Activated naive CD8-positive, alpha-beta T cell treated with anti-CD3 and anti-CD28 coated beads, Interleukin-2, amount 10 ng/mL, durations not matched to agents 7 days and 5 days (primary cell): ENCODE measurements at places on chromosomes 12 and 14. TPM values are rescaled to one million over a fixed set of nuclear protein-coding genes. Genes with fewer than 3 reads are reported as not detected.

DNA sequence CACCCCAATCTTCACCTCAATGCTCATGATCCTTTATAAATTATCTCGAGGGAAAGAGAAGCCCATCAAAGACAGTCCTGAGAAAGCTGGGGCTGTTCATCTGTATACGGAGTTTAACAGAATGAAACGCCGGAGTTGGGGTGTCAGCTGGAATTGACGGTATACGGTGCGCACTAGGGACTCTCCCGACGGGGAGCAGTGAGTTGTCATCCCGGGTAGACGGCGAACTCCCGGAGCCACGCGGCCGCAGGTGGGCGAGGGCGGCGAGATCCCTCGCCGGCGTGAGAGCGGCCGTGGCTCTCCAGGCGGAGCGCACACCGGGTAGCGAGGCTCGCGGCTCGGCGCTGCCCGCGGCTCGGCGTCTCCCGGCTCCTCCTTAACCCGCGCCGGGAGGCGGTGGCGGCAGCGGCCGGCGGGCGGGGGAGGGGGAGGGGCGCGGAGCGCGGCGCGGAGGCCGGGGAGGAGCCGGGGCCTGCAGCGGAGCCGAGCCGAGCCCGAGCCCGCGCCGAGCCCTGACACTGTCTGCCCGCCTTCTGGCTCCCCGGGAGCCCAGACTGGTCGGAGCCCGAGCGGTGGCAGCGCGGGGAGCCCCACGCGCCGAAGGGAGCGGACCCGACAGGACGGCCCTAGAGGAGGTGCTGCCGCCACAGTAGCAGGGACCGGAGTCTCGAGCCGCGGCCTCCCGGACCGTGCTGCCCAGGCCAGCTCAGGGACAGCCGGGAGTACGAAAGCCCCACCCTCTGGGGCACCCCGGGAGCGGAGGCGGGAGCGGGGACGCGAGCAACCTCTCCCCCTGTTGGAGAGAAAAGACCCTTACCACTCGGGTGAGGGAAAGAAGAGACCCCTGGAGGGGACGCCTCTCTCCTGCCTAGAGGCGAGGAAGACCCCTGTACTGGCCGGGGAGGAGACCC, at the start of gene FOXJ2:
FOXJ2 (plus strand) TSS at position 475 of the 911 bp plus-strand sequence. CDS start 7,117 bp downstream, outside the sequence.
- peak within 1 kb of the TSS; percentile 86 for H3K4me3 ChIP-seq
- peak within 1 kb of the TSS; percentile 83 for H3K27ac ChIP-seq
- H3K36me3 ChIP-seq = peaks cover 6% of the 10 kb centered on the region
- peaks cover 3% of the 10 kb centered on the region for H3K27me3 ChIP-seq

DNA sequence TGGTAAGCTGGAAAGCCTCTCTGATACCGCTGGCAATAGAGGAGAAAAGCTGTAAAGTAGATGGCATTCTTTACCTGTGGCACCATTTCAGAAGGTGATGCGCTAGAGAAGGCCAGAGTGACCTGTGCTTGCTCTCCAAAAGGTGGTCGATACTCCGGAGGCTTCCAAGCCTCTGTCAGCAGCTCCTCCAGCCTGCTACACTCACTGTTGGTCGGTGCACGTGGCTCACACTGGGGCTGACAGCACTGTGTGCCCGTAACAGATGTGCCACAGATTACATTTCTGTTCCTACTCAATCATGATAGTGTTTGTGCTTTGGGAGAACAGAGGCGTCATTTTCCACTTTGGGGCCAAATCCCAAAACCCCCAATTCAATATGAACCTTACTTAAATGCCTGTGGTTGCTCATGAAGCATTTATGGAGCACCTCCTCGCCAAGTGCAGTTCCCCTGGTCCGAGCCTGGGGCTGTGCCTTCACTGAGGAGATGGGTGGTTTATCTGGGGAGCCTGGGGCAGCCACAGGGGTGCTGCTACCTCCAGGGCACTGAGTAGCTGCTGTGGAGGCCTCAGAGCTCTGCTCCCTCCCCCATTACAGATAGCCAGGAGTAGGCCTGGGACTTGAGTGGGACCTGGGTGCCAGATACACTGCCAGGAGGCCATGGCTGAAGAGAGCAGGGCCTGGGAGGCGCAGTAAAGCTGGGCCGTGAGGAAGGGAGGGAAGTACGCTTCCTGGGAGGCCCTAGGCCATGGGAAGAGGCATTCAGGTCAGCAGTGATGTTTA, 26.8 kb downstream of the CCNK start:
- DNase-seq = no peak
- H3K4me1 ChIP-seq = no peaks in the 10 kb centered on the region
- no peak overlapping the region for H3K4me3 ChIP-seq
- no peak overlapping the region for H3K27ac ChIP-seq
- no peaks in the 10 kb centered on the region for H3K27me3 ChIP-seq

Gene SLC4A8
- total RNA-seq = 6.1 TPM

DNA sequence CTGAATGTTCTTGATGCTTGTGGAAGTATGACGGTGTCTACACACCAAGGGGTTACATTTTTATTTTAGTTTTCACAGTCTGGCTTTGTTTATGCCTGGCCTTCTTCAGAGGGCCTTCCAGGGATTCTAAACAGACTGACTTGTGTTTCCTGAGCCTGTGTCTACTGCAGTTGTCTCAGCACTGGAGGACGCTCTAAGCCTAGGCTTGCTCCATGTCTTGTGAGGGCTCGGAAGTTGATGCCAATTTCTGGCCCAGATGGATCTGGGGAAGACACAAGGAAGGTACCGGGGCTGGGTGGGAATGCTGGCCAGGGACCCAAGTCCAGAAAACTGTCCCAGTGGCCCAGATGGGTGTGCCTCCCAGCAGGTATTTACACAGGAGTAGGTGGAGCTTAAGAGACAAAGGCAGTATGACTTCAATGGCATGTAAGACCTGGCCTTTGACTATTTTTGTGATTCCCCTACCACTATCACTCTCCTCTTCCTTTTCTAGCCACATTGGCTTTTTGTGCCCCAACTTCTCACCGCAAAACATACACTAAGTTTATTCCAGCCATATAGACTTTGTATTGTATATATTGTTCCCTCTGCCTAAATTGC, 56.9 kb downstream of the GPR137C start:
- no peak overlapping the region for H3K4me3 ChIP-seq
- H3K36me3 ChIP-seq = peaks cover 2% of the 10 kb centered on the region
- H3K27me3 ChIP-seq = peaks cover 10% of the 10 kb centered on the region
- no peak overlapping the region for H3K27ac ChIP-seq
- DNase-seq = no peak
- H3K4me1 ChIP-seq = no peaks in the 10 kb centered on the region

Gene ZNF891
- total RNA-seq = 4.0 TPM

- H3K4me3 ChIP-seq = no peak overlapping the region
- no peaks in the 10 kb centered on the region for H3K27me3 ChIP-seq
- H3K36me3 ChIP-seq = peaks cover 3% of the 10 kb centered on the region
- no peak overlapping the region for H3K27ac ChIP-seq
Measured at GRCh38 chr12:109525279-109525585, 47.8 kb downstream of the UBE3B start.

Gene KRT74
- total RNA-seq = not detected

DNA sequence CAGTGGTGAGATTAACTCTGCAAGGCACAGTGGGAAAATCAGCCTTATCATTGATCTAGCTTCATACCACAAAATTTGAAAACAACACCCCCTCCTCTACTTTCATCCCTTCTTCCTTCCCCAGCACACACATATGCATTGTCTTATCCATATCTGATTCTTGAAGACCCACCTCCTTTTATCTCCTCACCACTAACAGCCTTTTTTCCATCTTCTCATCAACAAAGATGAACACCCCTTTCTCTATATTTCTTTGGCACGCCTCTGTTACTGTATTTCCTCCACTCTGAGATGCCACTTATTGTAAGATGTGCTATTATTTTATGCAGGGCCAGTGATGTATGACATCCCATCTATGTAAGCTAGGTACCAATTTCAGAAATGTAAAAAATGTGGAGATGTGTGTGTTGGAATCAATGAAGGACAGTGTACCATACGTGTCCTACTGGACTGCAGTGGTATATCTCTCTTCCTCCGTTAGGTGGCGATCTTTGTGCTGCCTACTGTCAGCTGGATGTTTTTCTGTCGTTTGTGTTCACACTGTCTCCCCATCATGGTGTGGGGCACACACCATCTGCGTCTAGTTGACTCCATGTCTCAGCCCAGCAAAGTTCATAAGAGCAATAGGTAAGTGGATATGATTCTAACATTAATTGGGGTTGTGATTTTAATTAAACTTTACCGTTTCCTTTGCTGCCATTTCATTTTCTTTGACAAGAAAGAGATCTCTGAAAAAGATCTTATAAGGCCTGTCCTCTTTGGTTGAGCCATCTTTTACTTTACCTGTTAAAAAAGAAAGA, 24.0 kb downstream of the CCDC38 start:
- H3K36me3 ChIP-seq = no peaks in the 10 kb centered on the region
- H3K27me3 ChIP-seq = peaks cover 18% of the 10 kb centered on the region
- no peak overlapping the region for H3K4me3 ChIP-seq
- H3K27ac ChIP-seq = no peak overlapping the region
- no peaks in the 10 kb centered on the region for H3K4me1 ChIP-seq
- no peak for DNase-seq

DNA sequence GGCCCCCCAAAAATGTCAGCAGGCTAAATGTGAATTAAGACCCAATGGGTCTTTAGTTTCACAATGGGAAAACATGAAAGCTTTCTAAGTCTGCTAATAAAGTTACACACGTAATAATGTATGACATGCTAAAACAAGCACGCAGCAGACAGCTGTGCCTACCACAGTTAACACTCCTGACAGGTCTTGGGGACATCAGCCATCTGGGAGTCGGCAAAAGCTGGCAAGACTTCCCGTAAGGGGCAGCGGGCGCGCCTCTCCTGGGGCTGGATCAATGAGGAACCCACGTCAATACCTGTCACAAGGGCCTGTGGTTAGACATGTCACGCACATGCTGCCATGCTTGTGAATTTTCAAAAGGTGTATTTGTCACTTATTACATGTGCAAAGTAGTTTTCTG, 45.0 kb downstream of the ACTN1 start:
- H3K27ac ChIP-seq = no peak overlapping the region
- H3K36me3 ChIP-seq = peaks cover 1% of the 10 kb centered on the region
- peaks cover 28% of the 10 kb centered on the region for H3K4me1 ChIP-seq
- no peak for DNase-seq
- no peaks in the 10 kb centered on the region for H3K27me3 ChIP-seq

Gene PTGER2
- 119 TPM for total RNA-seq

Gene RASSF9
- not detected for total RNA-seq

DNA sequence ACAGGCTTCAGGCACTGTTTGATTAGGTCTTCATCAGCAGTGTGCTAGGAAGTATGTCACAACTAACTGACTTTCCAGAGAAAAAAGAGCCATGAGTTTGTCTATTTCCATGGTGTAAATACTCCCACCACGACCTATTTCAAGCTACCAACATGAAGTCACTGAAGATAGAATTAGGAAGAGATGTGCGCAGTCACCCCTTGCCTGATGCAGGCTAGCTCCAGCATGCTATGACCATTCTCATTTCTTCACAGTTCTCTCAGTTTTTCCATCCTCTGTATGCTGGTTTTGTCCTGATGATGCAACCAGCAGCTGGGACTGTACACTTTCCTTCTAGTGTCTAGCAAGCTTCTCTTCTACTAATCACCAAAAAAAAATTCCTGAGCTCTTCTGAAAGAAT, 191.6 kb upstream of the NUDT4 start:
- no peak overlapping the region for H3K4me3 ChIP-seq
- peaks cover 15% of the 10 kb centered on the region for H3K36me3 ChIP-seq
- no peaks in the 10 kb centered on the region for H3K27me3 ChIP-seq
- no peak overlapping the region for H3K27ac ChIP-seq
- H3K4me1 ChIP-seq = peaks cover 20% of the 10 kb centered on the region

DNA sequence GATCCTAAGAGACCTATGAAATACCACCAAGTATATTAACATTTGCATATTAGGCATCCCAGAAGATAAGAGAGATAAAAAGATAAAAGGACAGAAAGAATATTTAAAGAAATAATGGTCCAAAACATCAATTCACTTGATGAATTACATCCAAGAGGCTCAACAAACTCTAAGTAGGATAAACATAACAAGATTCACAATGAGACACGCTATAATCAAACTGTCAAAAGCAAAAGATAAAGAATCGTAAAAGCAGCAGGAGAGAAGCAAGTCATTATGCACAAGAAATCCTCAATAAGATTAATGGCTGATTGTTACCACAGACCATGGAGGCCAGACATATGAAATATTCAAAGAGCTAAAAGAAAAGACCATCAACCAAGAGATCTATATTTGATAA, 79.6 kb downstream of the PLCZ1 start:
- H3K4me3 ChIP-seq = no peak overlapping the region
- no peak for DNase-seq
- H3K27ac ChIP-seq = no peak overlapping the region
- H3K4me1 ChIP-seq = no peaks in the 10 kb centered on the region
- no peaks in the 10 kb centered on the region for H3K36me3 ChIP-seq
- no peaks in the 10 kb centered on the region for H3K27me3 ChIP-seq

GRCh38 chr12:62259631-62259992, 592 bp upstream of the USP15 start:
- H3K27me3 ChIP-seq = no peaks in the 10 kb centered on the region
- peaks cover 36% of the 10 kb centered on the region for H3K4me1 ChIP-seq
- DNase-seq = no peak
- peaks cover 24% of the 10 kb centered on the region for H3K36me3 ChIP-seq

DNA sequence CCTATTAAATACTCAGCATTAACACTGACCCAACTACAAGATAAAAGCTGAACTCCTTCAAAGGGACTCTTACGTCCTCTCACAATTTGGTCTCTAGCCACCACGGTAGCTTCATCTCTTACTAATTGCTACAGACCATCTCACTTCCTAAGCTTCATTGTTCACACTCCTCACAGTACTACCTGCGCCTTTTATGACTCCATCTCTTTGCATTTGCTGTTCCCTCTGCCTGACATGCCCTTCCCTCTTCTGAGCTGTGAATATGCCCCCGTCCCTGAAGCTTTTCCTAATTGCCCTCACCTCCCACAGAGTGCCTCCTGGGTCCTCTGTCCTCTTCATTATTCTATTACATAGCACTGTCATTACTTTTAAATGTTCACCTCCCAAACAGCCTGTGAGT, 2.5 kb downstream of the EEA1 start:
- H3K4me1 ChIP-seq = peaks cover 36% of the 10 kb centered on the region
- peaks cover 12% of the 10 kb centered on the region for H3K36me3 ChIP-seq
- DNase-seq = no peak
- peak overlapping the region; percentile 91 for H3K4me3 ChIP-seq

DNA sequence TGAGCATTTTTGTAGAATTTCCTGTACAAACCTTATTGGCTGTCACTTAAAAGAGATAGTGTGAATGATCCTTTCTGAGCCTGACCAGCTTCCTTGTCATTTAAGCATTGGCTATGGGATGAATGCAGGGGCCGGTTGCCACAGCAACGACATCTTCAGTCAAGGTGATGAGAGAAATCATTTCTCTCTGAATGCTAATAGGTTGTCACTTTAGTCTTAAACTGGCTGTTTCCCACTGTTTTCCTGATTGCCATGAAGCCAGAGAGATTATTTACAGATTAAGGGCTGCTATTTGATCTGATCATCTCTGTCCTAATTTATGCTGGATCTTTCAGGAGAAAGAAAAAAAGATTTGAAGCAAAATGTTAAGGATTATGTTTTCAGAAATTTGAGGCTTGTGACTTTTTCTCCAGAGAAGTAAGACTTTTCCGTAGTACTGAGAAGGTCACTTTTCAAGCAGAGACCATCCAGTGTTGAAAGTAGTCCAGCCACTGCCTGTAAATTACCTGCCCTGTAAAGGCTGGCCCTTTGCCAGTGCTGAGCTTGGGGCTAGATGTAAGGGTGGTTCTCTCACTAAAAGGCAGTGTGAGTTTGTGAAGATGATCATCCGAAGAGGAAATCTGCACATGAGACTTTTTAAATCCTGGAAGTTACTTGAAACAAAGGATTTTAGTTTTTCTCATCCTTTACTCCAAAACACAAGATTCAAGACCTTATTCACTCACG, 235.6 kb downstream of the DACT1 start:
- H3K27ac ChIP-seq = no peak overlapping the region
- H3K36me3 ChIP-seq = no peaks in the 10 kb centered on the region
